ENCODE measurements at places on chromosomes 12 and 14.

DNA sequence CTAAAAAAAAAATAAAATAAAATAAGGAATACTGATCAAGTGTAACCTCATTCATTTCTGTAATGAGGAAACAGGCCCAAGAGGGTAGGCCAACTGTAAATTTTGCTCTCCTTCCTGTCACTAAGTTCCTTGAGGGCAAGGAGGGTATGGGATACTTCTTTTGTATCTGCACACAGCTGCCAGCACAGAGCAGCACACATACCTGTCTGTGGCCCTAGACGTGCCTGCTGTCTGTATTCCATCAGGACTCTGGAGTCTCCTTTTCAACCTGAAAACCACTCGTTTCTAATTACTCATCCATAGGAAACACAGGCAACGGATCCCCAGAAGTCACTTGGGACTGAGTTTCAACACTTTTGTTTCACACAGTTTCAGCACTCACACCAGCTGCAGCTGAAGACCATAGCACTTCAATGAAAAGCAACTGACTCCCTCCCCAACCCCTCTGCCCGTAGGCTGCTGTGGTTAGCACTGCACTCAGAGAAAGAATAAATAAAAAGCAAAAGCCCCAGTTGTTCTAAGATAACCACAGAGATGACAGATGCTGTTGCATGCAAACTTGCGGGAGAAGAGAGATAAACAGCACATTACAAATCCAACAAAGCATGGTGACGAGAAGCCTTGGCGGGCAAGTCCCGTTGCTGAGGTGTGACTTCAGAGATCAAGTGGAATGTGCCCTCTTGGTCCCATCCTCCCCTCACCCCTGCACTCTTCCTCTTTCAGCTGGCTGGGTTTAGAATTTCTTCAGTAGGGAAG is 24.9 kb downstream of the CRACR2A start:
- H3K27me3 ChIP-seq: no peaks in the 10 kb centered on the region
- no peak overlapping the region for H3K27ac ChIP-seq
- no peak overlapping the region for H3K4me3 ChIP-seq
- DNase-seq: no peak
- no peaks in the 10 kb centered on the region for H3K4me1 ChIP-seq
- H3K36me3 ChIP-seq: no peaks in the 10 kb centered on the region

DNA sequence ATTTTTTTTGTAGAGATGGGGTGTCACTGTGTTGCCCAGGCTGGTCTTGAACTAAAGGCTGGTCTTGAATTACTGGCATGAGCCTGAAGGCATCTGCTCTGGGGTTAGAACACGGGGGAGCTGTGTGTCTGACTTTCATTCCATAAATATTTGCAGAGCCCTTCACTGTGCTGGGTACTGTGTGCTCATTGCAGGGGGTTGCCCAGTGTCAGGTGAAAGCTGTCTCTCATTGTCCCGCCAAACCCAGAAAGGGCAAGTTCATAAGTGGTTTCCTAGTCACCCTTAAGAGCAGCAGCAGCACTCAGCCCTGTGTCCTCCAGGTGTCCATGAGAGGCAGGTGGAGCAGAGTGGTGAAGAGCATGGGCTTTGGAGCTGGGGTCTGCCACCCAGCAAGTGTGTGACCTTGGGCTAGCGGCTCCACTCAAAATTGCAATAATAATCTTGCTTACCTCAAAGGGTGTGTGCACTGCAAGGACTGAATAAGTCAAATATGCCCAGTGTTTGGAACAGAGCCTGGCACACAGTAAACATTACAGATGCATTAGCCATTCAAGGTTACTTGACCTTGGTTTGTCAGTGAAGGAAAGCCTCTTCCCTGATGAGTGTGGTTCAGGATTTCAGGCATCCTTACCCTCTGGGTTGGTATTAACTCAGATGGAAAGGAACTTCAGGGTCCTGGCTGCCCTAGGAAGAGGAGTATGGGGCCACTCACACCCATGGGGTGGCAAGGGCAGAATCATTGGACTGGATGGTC is 4.4 kb upstream of the SMIM41 start:
- no peak overlapping the region for H3K4me3 ChIP-seq
- no peak for DNase-seq
- H3K27me3 ChIP-seq: no peaks in the 10 kb centered on the region

DNA sequence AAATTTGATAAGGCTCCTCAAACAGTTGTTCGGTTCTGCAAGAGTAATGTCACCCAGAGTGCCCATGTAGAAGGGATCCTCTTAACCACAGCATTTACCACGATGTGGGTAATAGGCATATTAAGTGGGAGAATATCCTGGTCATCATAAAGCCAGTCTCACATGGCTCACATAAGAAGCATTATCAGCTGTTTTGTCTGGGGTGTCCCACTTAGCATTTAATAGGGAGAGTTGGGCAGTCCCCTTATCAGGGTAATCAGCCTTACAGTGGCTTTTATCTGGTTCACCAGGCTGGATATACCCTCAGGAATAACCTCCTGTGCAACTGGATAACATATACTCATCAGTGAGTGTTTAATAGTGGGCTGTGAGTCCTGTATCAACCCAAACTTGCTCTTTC is 12.9 kb upstream of the TMEM263 start:
- no peak for DNase-seq
- H3K4me1 ChIP-seq: no peaks in the 10 kb centered on the region
- no peaks in the 10 kb centered on the region for H3K36me3 ChIP-seq
- no peaks in the 10 kb centered on the region for H3K27me3 ChIP-seq
- H3K27ac ChIP-seq: no peak overlapping the region

GRCh38 chr12:55057481-55057880 is 37.7 kb downstream of the NEUROD4 start:
- no peak for DNase-seq
- H3K36me3 ChIP-seq: no peaks in the 10 kb centered on the region
- no peak overlapping the region for H3K4me3 ChIP-seq
- no peak overlapping the region for H3K27ac ChIP-seq

- no peaks in the 10 kb centered on the region for H3K4me1 ChIP-seq
- no peaks in the 10 kb centered on the region for H3K27me3 ChIP-seq
- H3K27ac ChIP-seq: no peak overlapping the region
- H3K36me3 ChIP-seq: no peaks in the 10 kb centered on the region
- H3K4me3 ChIP-seq: no peak overlapping the region
Observed at GRCh38 chr14:72701605-72702004, 192.3 kb downstream of the DPF3 start.

DNA sequence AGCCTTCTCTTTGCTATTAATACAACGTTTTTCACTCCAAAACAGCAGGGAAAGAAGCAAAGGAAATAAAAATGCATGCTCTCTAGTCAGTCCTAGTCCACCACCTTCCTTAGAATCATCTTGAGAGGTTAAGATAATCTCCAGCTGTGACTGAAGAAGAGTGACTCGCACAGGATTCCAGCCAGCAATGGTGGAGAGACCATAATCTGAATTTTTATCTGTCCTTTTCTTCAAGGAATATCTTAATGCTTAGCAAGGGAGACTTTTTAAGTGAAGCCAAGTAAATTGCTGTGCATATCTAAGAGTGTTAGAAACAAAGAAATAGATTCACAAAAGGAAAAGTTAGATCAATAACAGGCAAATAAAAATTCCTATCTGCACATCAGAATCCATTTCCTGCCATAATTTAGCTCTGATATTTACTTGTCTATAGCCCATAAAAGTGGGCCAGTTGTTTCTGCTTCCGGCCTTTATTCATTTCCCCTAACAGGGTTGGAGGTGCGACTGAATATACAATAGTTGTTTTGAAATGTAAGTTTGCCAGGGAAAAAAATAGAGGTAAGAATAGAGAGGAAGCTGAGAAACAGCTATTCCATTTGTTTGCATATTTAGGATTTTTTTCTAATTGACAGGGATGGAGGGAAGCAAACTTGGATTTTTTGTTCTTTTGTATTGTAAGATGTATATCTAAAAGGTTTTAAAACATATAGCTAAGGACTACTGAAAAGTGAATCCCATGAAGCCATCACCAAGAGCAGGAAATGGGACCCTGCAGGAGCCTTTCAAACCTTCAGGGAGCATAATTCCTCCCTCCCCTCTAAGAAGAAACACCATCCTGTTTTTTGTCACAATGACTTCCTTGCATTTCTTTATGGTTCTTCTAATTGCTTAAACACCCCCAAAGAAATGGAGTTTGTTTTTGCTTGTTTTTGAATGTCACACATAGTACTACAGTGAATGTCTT is 154.0 kb downstream of the ITPR2 start:
- no peaks in the 10 kb centered on the region for H3K4me1 ChIP-seq
- no peaks in the 10 kb centered on the region for H3K27me3 ChIP-seq
- H3K4me3 ChIP-seq: no peak overlapping the region
- H3K27ac ChIP-seq: no peak overlapping the region
- DNase-seq: no peak
- no peaks in the 10 kb centered on the region for H3K36me3 ChIP-seq

Measured in vagina (tissue), 2 donors.